ENCODE measurements at places on chromosomes 3 and 15.

GRCh38 chr3:122559906-122560305 is 4.2 kb downstream of the PARP9 start:
- DNase-seq, result no peak

DNA sequence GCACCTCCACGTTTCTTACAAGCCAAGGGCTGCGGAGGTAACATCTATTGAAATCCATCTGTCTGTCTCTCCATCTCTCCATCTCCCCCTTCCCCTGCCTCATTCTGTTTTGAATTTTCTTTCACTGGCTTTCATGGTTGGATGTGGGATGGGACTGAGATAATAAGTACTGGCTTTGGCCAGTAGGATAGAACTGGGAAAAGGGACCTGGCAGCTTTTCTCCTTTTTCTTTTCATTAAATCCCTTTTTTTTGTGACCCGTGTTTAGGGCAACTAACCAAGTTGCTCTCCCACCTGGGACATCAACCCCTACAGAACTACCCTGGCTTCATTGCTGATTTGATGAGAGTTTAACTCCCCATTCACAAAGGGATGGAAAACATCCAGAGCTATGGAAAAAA is 66.8 kb upstream of the ADAMTSL3 start:
- no peak for DNase-seq

GRCh38 chr3:56320883-56321282 is 147.4 kb downstream of the ERC2 start:
- DNase-seq, result no peak

DNA sequence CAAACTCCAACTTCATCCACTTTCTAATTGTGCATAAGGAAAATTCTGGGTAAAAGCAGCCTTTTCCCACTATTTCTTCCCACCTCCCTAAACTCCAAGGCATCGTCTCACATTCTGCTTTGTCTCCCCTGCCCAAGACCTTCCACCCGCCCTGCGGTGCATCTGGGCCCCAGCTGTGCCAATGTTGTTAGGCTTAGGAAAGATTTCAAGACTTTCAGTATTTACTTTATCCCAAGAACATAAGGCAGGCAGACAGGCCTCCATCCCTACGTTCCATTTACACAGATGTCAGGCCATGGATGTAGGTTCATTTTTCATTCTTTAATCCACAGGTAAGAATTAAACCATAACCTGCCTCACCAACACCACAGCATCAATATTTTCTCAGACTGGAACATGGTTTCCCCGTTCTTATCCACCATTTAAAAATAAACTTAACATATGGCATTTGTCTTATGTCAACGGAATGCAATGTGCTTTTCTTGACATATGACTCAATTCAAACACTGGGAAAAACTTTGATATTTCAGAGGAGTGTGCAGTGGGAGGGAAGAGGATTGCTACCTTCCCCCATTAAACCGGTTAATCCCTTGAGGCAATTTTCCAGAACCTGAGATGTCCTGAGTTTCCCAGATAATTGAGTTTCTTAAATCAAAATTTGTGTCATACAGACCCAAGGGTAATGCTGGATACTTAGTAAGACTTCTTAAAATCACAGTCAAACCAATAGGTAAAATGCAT is 238.0 kb upstream of the LRIG1 start:
- DNase-seq, result no peak

GRCh38 chr3:142459929-142460328 is 12.1 kb upstream of the XRN1 start:
- no peak for DNase-seq

All from effector memory CD8-positive, alpha-beta T cell (primary cell).